Mesenteric fat pad (tissue), 1 donor: ENCODE measurements at places on chromosomes 6 and 20. TPM values are rescaled to one million over a fixed set of nuclear protein-coding genes. Genes with fewer than 3 reads are reported as not detected.

TFEB gene
- total RNA-seq, result 17.9 TPM

C6orf52 gene
- 1.1 TPM for total RNA-seq

MYB gene
- 0.16 TPM for total RNA-seq

RAET1G gene
- total RNA-seq, result 0.51 TPM

ENPP1 gene
- 32.1 TPM for total RNA-seq

XKR7 gene
- total RNA-seq, result not detected

PANK2 gene
- 31.1 TPM for total RNA-seq

HLA-DMA gene
- 42.9 TPM for total RNA-seq

SH3BGRL2 gene
- 24.1 TPM for total RNA-seq

SSTR4 gene
- total RNA-seq, result not detected

TRAPPC3L gene
- not detected for total RNA-seq

FAM229B gene
- 10.8 TPM for total RNA-seq

ANKRD66 gene
- total RNA-seq, result not detected
